NCI-H1092 (cell line): ENCODE measurements at places on chromosomes 2 and 18.

DNA sequence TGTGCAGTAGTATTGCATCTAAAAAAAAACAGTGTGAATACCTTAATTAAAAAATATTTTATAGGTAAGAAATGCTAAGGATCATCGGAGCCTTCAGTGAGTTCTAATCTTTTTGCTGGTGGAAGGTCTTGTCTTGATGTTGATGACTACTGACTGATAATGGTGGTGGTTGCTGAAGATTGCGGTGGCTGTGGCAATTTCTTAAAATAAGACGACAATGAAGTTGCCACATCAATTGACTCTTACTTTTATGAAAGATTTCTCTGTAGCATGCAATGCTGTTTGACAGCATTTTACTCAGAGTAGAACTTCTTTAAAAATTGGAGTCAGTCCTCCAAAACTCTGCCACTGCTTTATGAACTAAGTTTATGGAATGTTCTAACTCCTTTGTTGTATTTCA, 36.2 kb downstream of the GLS start:
- no peak for DNase-seq

- no peak for DNase-seq
Observed at GRCh38 chr2:39375917-39376316, 61.2 kb downstream of the MAP4K3 start.

GRCh38 chr2:235279965-235280364, 213.9 kb upstream of the AGAP1 start:
- no peak for DNase-seq

GRCh38 chr2:64686283-64686956, 32.7 kb upstream of the SERTAD2 start:
- DNase-seq = no peak
